ENCODE measurements at places on chromosomes 6 and 20. TPM values are rescaled to one million over a fixed set of nuclear protein-coding genes. Genes with fewer than 3 reads are reported as not detected.

SLC25A27 gene
- total RNA-seq = 12.6 TPM

DNA sequence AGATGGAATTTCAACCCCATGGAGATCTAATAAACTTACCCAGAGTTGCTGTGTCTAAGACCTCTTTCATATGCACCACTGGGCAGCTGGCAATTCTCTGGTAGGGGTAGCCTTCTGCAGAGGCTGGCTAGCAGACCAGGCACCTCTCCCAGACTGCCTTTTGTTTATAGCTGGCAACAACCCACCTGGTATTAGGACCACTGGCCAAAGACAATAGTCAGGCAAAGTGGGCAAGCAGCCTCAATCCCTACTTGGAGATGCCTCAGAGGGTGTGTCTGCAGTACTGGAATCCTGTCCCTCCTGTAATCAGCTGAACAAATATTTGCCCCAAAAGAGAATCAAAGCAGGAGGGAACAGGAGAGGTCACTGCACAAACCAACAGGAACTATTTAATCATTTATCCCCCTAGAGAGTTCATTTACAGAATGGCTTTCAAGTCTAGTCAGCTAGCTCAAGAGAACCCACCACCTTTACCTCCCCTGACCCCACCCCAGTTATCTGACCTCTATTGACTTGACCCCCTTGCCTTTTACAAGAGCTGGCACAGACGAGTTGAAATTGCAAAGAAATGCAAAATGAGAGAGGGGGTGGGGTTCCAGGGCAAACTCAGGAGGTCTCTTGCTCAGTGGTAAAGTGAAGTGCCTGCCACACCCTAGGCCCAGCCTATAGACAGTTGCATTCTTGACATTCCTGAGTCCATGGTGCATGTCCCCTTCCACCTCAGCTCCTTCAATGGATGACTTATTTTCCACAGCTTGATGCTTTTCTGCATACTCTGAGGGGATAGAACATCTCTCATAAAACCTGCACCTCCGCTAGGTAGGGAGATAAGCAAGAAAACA is 2.8 kb downstream of the BCL2L1 start:
- DNase-seq = peak; percentile 69

DNA sequence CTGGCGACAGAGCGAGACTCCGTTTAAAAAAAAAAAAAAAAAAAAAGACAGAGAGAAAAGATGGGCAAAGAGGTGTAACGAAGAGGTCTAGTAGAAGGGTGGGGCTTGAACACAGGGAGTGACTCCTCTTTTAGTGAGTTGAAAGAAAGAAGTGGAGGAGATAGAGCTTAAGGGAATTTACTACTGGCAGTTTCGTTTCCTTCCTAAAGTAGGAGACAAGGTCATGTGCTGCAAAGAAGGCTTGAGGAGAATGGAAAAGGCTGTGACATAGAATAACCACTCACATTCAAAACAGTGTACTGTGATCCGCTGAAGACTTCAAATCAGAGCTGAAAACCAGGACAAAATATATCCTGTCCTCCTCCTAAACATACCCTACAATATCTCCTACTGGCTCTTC is 63.8 kb upstream of the EIF2S2 start:
- DNase-seq = no peak

DNA sequence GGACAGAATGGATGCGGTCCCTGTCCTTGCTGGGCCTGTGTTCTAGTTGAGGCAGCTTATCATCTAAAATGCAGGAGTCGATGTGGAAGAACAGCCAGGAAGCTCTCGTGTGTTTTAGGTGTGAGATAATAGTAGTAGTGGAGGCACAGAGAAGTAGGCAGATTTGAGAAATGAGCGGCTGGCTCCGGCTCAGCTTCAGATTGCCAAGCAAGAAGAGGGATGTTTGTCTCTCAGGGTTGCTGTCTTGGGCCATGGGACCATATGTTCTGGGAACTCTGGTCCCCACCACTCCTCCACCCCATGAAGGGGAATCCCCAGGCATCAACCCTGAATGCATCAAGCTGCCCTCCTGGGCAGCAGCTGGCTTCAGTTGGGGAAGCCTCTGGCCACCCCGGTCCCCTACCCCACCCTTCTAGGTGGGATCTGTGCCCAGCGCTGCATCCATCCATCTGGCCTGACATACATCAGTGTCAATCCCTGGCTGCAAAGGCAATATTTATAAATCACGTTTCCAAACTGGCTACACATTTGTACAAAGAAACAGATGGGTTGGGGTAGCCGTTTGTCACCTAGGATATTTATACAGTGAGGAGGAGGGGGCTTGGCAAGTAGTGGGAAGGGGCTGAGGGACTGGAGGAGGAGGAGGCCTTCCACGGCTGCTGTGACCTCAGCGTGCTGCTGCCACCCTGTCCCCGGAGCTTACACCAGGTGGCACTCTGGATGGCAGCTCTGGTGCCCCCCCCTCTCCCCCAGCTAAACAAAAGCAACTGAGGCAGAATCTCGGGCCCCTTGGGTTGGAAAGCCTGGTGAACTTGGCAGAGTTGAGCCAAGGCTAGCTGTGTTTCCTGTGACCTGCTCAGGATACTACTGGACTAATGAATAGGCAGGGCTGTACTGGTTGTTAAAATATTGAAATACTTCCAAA is 64.4 kb downstream of the CD40 start:
- no peak for DNase-seq

RIPOR3 gene
- 4.1 TPM for total RNA-seq
